ENCODE measurements at places on chromosomes 6 and 20. TPM values are rescaled to one million over a fixed set of nuclear protein-coding genes. Genes with fewer than 3 reads are reported as not detected.

Gene TNF
- not detected for total RNA-seq

Gene KIAA1755
- total RNA-seq, result 4.7 TPM

Gene MACROD2
- 6.7 TPM for total RNA-seq

Gene PAK1IP1
- total RNA-seq, result 16.4 TPM

Gene HM13
- total RNA-seq, result 246 TPM

Gene OGFRL1
- total RNA-seq, result 6.0 TPM

DNA sequence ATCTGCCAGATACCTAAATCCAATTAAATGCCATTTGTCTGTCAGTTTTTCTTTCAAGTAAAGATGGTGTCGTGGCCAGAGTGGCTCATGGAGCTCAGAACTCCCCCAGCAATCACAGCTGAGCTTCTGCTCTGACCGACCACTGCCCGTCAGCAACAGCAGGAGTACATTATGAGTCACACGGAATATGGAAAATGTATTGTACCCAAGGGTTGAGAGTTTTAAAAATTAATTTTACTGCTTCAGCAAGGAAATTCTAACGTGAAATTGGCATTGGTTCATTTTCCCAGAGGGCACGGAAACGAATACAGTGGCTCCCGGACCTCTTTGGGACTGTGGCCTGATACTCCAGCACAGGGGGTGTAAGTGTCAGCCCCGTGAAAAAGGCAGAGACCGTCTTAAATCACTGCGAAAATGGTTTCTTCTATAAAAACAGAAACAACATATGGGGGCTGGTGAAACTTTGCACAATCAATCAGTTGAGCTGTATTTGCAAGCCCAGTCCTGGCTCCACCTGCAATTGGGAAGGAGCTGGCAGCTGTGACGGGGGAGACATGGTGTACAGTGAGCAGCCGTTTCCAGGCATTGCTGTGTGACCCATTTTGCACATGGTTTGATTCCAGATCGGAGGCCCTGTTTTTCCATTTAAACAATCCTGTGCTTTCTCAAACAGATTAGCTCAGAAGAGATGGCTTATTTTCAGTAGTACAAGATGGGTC, 12.8 kb downstream of the NPEPL1 start:
- H3K27me3 ChIP-seq, result no peaks in the 10 kb centered on the region
- H3K4me3 ChIP-seq, result no peak overlapping the region
- peaks cover 31% of the 10 kb centered on the region for H3K36me3 ChIP-seq
- no peak overlapping the region for H3K27ac ChIP-seq
- H3K4me1 ChIP-seq, result no peaks in the 10 kb centered on the region
- DNase-seq, result no peak

GRCh38 chr6:155066361-155066760, 71.2 kb downstream of the TIAM2 start:
- H3K27me3 ChIP-seq, result no peaks in the 10 kb centered on the region
- no peak overlapping the region for H3K4me3 ChIP-seq
- no peak for DNase-seq
- H3K36me3 ChIP-seq, result peaks cover 2% of the 10 kb centered on the region
- H3K4me1 ChIP-seq, result no peaks in the 10 kb centered on the region
- H3K27ac ChIP-seq, result no peak overlapping the region

DNA sequence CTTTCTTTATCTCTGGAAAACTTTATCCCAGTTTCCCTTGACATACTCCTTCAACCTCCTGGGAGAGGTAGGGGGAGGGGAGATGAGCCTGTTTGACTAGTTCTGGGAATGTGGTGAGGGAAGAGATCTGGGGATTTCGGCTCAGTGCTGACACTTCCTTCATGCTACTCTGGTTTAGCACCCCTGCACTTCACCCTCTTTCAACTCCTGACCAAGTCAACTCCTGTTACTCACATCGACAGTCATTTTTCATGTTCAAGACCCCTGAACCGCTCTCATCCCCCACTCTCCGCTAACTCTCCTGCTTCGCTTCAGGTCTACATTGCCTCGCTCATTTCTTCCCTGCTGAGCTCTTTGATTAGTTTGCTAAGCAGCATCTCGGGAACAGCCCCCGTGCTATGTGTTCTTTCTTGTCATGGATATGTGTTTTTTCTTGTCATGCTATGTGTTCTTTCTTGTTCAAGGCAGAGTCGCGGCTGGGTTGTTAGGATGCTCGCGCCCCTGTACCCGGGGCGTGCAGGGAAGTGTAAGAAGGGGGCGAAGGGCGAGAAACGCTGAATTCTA, 16.6 kb upstream of the TRIM27 start:
- DNase-seq, result no peak
- peak overlapping the region; percentile 91 for H3K27ac ChIP-seq
- H3K27me3 ChIP-seq, result peaks cover 18% of the 10 kb centered on the region
- no peaks in the 10 kb centered on the region for H3K36me3 ChIP-seq
- peak overlapping the region; percentile 95 for H3K4me3 ChIP-seq

DNA sequence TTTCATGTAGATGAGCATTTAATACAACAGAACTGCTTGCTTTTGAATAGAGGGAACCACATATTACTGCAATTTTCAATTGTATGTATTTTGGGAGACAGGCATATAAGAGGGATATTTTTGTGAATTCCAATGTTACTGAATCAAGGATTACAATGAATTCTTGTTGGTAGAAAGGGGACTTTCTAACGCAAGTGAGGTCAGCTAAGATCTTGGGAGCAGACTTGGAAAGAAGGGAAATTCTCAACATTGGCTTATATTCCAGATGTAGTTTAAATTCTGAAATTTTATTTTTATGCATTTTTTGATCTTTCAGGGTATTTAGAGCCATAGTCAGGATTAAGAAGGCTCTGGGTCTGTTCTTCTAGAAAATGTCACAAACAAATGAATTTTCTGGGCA, 43.3 kb upstream of the CTAGE9 start:
- peaks cover 4% of the 10 kb centered on the region for H3K4me1 ChIP-seq
- H3K4me3 ChIP-seq, result no peak overlapping the region
- no peaks in the 10 kb centered on the region for H3K36me3 ChIP-seq
- DNase-seq, result no peak

DNA sequence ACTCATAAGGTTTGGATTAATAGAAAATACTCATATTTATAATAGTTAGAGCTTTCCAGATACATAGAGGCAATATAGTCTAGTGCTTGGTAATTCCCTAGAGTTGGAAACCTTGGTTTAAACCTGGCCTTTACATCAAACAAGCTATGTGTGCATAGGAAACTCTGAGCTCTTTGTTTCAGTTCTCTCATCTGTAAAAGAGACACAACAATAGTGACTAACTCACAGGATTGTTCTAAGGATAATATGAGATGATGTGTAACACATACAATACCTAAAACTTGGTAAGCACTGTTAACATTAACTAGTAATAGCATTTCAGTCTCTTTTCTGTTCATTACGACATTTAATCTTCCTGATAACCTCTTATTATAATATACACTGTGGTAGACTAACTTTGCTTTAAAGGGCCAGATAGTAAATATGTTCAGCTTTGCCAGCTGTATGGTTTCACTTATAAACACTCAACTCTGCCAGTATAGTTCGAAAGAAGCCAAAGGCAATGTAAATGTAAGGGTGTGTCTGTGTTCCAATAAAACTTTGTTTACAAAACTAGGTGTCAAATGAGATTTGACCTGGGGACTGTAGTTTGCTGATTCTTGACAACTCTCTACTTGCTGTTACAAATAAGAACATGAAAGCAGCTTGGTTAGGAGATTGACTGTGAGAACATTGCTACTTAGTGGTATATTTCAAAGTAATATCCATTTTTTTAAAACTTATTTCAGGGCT, 370.6 kb upstream of the FLRT3 start:
- H3K27me3 ChIP-seq, result no peaks in the 10 kb centered on the region
- no peak overlapping the region for H3K4me3 ChIP-seq
- no peak for DNase-seq
- peaks cover 3% of the 10 kb centered on the region for H3K36me3 ChIP-seq

DNA sequence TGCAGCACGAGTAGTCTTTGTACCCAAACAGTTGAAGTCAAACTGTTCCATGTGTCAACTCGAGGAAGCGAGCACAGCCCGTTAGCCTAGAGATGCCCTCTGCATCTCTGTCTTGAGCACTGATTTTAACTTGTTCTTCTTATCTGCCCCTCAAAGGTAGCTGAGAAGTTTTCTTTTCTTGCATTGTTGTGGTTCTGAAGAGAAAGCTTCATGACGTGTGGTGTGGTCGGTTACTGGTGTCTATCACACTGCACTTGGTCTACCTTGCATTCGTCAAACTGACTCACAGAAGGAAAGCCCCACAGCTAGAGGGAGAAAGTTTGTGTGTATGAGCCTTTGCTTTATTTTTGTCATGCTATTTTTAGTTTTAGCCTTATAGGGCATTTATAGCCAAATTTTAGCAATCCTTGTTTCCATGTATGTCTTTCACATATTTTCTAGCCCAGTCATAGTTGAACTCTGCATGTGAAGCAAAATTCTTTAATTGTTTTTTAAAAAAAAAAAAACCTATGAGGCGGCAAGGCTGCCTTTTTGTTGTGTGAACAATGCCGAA, 115.1 kb downstream of the JAG1 start:
- H3K4me3 ChIP-seq, result peak overlapping the region; percentile 71
- peaks cover 24% of the 10 kb centered on the region for H3K4me1 ChIP-seq
- peaks cover 21% of the 10 kb centered on the region for H3K36me3 ChIP-seq
- H3K27ac ChIP-seq, result peak overlapping the region; percentile 83
- DNase-seq, result no peak

DNA sequence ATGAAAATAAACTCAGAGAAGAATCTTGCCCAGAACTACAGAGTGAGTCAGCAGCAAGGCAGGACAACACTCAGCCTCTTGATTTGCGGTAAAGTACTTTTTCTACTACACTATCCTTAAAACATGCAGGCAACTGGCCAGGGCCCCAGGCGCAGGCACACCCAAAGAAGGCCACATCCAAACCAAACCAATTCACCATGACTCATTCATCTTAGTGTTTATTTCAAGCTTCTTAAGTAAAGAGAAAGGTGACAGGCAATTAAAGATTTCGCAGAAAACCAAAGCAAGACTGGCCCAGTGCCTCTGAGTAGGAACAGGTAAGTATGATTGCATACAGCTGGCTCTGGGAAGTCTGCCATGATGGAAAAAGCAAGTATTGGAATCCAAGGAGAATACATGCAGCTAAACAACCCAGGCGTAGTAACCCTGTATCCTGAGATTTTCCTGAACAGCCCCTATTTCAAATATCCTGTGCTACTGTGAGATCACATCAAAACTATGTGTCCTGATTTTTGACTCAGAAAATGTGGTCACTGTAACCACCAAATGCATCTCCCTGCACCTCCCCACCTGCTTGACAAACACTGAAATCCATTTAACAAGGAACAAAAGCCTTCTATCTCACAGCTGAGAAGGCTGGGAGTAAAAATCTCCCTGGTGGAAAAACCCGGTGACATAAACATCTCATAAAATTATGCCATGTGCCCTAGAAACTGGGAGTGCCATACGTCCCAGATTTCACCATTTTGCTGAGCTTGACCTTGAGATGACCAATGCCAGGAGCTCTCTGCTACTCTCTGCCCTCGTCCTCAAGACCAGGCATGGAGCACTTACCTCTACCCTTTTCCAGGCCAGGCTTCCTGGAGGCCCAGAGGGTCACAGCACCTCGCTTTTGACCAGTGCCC, 12.4 kb downstream of the WFDC3 start:
- DNase-seq, result no peak
- peak overlapping the region; percentile 8 for H3K4me3 ChIP-seq
- peaks cover 6% of the 10 kb centered on the region for H3K27me3 ChIP-seq
- H3K36me3 ChIP-seq, result no peaks in the 10 kb centered on the region
- H3K27ac ChIP-seq, result peak overlapping the region; percentile 96
- peaks cover 21% of the 10 kb centered on the region for H3K4me1 ChIP-seq

DNA sequence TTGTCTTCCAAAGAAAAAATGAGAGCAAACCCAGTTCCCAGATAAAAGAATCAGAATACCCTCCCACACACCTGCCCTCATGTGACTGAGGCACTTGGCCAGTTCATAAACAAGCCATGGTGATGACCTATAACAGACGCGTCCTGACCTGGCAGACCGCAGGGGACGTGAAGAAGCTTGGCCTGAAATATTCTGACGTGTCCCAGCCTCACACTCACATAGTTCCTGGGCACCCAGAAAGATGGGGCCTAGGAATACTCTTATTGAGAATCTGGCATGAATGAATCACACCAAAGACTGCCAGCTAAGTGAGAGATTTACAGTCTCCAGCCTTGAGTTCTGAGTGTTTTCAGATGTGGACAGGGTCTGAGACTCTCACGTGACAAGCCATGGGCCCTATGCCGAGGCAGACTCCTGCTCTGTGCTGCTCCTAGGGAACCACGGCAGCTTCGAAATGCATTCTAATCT, 17.2 kb upstream of the MAP3K4 start:
- no peak for DNase-seq
- peak overlapping the region; percentile 27 for H3K27ac ChIP-seq
- H3K27me3 ChIP-seq, result no peaks in the 10 kb centered on the region
- H3K4me3 ChIP-seq, result no peak overlapping the region
- H3K36me3 ChIP-seq, result no peaks in the 10 kb centered on the region

DNA sequence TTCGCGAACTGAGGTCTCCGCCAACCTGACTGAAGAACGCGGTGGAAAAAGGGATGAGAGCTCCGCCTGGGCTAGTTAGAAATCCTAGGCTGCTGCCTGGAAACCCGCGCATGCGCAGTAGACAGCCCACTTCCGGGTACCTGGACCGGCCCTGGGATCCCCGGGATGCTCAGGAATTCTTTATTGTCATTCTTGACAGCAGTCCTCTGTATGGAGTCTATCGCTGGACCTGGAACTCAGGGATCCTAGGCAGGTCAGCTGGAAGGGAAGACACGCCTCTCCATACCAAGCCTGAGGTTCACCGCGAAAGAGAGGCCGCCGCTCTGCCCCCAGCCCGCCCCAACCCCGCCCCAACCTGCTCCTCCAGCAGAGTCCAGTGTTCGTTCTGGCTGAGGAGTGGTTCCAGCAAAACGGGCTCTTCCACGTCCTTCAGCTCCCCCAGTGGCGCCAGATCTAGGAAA, 1379.2 kb upstream of the DEFB115 start:
- H3K36me3 ChIP-seq, result peaks cover 9% of the 10 kb centered on the region
- H3K4me3 ChIP-seq, result peak overlapping the region; percentile 46
- no peak for DNase-seq
- H3K27ac ChIP-seq, result no peak overlapping the region

- H3K27ac ChIP-seq, result no peak overlapping the region
- H3K27me3 ChIP-seq, result peaks cover 8% of the 10 kb centered on the region
- H3K36me3 ChIP-seq, result no peaks in the 10 kb centered on the region
- H3K4me3 ChIP-seq, result no peak overlapping the region
- H3K4me1 ChIP-seq, result peaks cover 10% of the 10 kb centered on the region
Measured at GRCh38 chr6:100338090-100338489, 126.6 kb downstream of the SIM1 start.

DNA sequence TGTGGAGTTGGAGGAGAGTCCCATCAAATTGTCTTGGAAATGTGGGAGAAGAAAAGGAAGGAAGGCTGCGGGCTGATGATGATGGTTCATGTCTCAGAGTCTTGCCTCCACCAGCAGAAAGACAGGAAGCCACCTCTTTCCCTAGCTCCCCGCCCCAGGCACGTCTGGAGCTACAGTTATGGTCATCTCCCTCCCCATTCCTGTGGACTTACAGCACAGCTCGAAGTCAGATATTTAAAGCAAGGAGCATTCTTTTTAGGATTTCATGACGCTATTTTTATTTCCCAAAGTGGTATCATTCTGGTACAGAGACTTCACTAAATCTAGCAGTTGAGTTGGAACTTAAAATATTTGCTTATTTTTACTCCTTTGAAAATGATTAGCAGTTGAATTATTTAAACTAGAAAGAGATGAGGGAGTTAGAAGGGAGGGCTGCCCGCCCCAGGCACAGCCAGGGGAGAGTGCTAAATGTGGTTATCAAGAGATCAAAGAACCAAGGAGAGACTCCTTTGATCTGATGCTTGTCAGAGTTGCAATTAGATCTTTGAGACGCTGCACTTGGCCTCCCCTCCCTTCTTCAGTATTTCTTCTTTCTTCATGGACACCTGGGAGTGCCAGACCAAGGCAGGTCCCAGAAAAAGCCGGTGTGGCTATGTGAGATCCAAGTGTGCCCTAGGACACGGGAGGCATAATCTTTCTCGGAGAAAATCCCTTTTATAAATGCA, 199.9 kb upstream of the SOX4 start:
- H3K27me3 ChIP-seq, result no peaks in the 10 kb centered on the region
- peak overlapping the region; percentile 81 for H3K27ac ChIP-seq
- peaks cover 26% of the 10 kb centered on the region for H3K4me1 ChIP-seq

Measured in type B pancreatic cell (in vitro differentiated cells).